Fibroblast of lung (primary cell): ENCODE measurements at places on chromosomes 12 and 14. TPM values are rescaled to one million over a fixed set of nuclear protein-coding genes. Genes with fewer than 3 reads are reported as not detected.

The RNASE3 gene
- not detected in 2 replicates for total RNA-seq

The IFNG-AS1 gene
- total RNA-seq, result not detected in 2 replicates

The PRKD1 gene
- 15.9 and 20.1 TPM in 2 replicates for total RNA-seq

The CLMN gene
- 0.83 and 1.0 TPM in 2 replicates for total RNA-seq

The TBC1D30 gene
- 0.26 and 0.66 TPM in 2 replicates for total RNA-seq

The ITGB7 gene
- total RNA-seq, result 0.26 and 0.50 TPM in 2 replicates

The PRKAB1 gene
- total RNA-seq, result 14.6 and 17.0 TPM in 2 replicates

The TTC5 gene
- total RNA-seq, result 20.0 and 22.0 TPM in 2 replicates

The CMA1 gene
- total RNA-seq, result not detected in 2 replicates

The TAS2R13 gene
- total RNA-seq, result 1.0 and 1.7 TPM in 2 replicates

The POTEM gene
- total RNA-seq, result not detected in 2 replicates

The AMN gene
- under 0.01 TPM in 2 replicates for total RNA-seq

The TAS2R7 gene
- not detected in 2 replicates for total RNA-seq

The PLCZ1 gene
- not detected in 2 replicates for total RNA-seq

The SOAT2 gene
- total RNA-seq, result under 0.01 TPM in 1 of 2 replicates, not detected in the other

The TCL1B gene
- not detected in 2 replicates for total RNA-seq

The PLEKHA5 gene
- 29.8 and 50.4 TPM in 2 replicates for total RNA-seq

The GLT8D2 gene
- total RNA-seq, result 12.6 and 36.3 TPM in 2 replicates

The COX8C gene
- 0.33 TPM in 1 of 2 replicates, not detected in the other for total RNA-seq

The NELL2 gene
- total RNA-seq, result 0.17 and 0.26 TPM in 2 replicates

The C14orf132 gene
- total RNA-seq, result 41.1 and 48.6 TPM in 2 replicates

The SLC38A2 gene
- total RNA-seq, result 883 and 1,357 TPM in 2 replicates

The SPTB gene
- under 0.01 TPM in 1 of 2 replicates, not detected in the other for total RNA-seq

The MYF6 gene
- under 0.01 TPM in 1 of 2 replicates, not detected in the other for total RNA-seq

The ACOT4 gene
- 0.51 and 1.7 TPM in 2 replicates for total RNA-seq

The PEBP1 gene
- 175 and 290 TPM in 2 replicates for total RNA-seq

The TAS2R42 gene
- not detected in 2 replicates for total RNA-seq

The SLC16A7 gene
- total RNA-seq, result 44.2 and 110 TPM in 2 replicates

The ASPG gene
- total RNA-seq, result not detected in 2 replicates

The EVL gene
- total RNA-seq, result 12.8 and 23.5 TPM in 2 replicates

The OR6J1 gene
- not detected in 2 replicates for total RNA-seq

The PRH2 gene
- not detected in 2 replicates for total RNA-seq

The ARHGAP5 gene
- total RNA-seq, result 68.4 and 76.3 TPM in 2 replicates

The ATXN2 gene
- 21.1 and 31.2 TPM in 2 replicates for total RNA-seq

The PTPN21 gene
- total RNA-seq, result 9.2 and 13.2 TPM in 2 replicates
